ENCODE measurements at places on chromosomes 1 and 21.

- DNase-seq = peak; percentile 78
Measured at GRCh38 chr1:50968158-50968820, 1.8 kb upstream of the CDKN2C start.

- no peak for DNase-seq
Measured at GRCh38 chr1:204576422-204576821, 60.2 kb downstream of the MDM4 start.

DNA sequence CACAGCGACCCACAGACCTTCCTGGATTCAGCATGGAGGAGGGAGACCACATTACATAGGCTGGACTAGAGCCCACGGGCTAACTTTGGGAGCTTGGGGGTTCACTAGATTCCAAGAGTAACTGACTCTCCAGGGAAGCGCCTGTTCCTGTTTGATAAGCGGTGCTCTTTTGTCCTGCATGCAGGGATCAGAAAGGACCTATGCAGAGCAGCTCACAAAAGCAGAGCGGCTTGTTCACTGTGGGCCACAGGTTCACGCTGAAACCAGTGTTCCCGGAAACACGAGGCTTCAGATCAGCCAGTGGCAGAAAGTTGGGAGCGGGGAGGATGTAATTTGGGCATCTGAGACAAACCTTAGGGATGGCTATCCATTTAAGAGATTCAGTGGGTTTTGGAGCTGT is 403.9 kb downstream of the PCP4 start:
- no peak for DNase-seq

DNA sequence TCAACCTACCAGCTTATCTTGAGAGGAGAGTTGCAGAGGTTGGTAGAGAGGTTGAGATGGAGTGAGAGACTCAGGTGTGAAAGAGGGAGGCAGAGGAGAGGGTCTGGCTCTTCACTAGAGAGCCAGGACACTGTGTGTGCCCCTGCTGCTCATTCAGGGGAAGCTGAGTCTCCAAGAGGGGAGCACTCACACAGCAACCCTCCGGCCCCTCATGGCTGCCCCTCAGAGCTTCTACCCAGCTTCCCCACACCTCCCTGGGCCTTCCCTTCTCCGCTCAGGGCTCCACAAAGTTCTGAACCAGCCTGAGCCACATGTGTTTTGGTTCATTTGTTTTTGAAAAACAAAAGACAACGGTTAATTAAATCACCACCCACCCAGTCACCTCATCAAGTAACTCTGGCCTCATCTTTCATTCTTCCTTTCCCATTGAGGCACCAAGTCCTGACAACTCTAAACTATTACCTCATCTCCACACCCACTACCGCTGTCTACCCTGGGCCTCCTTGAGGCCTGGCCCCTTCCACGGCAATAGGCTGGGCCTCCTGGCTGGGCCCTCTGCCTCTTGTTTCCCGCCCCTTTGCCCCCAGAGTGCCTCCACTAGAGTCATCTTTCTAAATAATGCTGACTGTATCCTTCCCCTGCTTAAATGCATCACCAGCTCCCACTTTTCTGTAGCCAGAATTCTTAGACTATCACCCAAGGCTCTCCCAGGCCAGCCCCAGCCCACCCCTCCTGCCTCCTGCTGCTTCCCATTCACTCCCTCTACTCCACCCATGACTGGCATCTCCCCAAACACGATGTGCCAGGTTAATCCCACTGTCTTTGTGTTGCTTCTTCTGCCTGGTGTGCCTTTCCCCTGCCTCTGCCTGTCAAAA is 33.0 kb downstream of the TNNT2 start:
- no peak for DNase-seq

GRCh38 chr21:21559285-21560045 is 561.3 kb downstream of the NCAM2 start:
- no peak for DNase-seq

- no peak for DNase-seq
Measured at GRCh38 chr21:34011660-34012059, 61.7 kb upstream of the MRPS6 start.

GRCh38 chr1:92990828-92991227 is 29.6 kb upstream of the DIPK1A start:
- no peak for DNase-seq

DNA sequence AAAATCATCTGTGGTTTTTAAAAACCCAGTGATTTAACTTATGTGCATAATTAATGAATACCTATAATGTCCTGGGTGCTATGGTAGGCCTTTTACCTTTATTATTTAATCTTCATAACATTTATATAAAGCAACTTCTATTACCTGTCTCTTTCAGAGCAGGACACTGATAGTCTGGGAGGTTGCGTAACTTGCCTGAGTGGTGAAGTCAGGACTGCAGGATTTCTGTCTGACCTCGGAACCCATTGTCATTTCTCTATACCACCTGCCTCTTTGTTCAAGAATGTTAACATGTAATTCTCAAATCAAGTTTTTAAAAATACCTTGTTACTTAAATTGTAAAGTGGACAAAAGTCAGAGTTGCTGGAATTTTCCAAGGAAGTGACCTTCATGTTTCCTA is 41.0 kb upstream of the BACH1 start:
- no peak for DNase-seq

- no peak for DNase-seq
Measured at GRCh38 chr1:8121261-8122159, 95.4 kb upstream of the ERRFI1 start.

- DNase-seq = no peak
Measured at GRCh38 chr21:35727830-35728229, 332.5 kb downstream of the SETD4 start.

- peak; percentile 63 for DNase-seq
Measured at GRCh38 chr1:55476445-55477015, 261.4 kb upstream of the USP24 start.

GRCh38 chr1:25239681-25240541 is 7.3 kb downstream of the RSRP1 start:
- peak; percentile 59 for DNase-seq

GRCh38 chr1:150961756-150962155 is 12.9 kb downstream of the CERS2 start:
- no peak for DNase-seq

DNA sequence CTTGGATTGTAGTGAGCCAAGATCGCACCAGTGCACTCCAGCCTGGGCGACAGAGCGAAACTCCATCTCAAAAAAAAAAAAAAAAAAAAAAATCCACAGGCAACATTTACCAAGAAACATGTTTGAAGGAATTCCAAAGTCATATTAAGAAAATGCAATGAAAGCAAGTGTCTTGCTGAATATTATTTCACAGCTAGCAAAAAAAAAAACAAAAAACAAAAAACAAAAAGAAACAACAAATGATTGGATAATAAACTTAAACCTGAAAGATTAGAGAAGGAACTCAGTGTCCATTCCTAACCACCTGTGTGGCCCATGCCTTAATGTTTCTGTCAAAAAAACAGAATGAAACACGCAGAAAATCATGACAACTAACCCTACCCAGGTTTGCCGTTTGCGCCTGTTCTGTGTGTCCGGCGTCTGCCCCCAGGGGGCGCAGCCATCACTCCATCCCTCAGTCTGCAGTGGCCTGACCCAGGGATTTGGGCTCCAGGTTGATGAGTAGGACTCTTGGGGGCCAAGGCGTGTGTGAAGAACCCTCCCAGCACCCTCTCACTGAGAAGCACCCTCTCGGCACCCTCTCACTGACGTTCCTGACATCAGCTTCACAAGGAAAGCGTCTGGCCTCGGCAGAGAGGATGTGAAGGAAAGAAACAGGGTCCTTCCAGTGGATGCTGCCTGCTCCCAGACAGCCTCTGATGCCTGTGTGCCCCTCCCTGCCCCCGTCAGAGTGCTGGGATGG is 19.2 kb upstream of the PTTG1IP start:
- no peak for DNase-seq
